NCI-H1694 treated with DMSO at 0.1 percent for 48 hours (cell line): ENCODE measurements at places on chromosomes 3 and 15.
A peak's percentile ranks its signal among the peaks of the same experiment; 100 is the strongest.

GRCh38 chr15:78392430-78392829 is 45.6 kb upstream of the IREB2 start:
- no peak for DNase-seq

DNA sequence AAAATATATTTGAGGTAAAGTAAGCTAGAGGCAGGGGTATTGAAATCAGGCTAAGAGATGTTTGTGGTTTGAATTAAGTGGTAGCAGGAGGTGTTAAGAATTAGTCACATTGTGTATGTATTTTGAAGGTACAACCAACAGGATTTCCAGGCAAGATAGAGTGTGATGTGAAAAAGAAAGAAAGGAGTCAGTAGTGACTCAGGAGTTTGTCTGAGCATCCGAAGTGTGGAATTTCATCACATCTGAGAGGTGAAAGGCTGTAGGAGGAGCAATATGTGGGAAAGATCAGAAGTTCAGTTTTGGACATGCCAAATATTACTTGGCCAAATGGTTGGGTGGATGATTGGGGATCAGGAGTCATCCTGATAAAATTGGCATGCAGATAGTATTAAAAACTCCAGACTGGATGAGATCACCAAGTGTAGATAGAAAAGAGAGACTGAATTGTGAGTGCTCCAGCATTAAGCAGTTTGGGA is 32.1 kb upstream of the EBLN2 start:
- no peak for DNase-seq

DNA sequence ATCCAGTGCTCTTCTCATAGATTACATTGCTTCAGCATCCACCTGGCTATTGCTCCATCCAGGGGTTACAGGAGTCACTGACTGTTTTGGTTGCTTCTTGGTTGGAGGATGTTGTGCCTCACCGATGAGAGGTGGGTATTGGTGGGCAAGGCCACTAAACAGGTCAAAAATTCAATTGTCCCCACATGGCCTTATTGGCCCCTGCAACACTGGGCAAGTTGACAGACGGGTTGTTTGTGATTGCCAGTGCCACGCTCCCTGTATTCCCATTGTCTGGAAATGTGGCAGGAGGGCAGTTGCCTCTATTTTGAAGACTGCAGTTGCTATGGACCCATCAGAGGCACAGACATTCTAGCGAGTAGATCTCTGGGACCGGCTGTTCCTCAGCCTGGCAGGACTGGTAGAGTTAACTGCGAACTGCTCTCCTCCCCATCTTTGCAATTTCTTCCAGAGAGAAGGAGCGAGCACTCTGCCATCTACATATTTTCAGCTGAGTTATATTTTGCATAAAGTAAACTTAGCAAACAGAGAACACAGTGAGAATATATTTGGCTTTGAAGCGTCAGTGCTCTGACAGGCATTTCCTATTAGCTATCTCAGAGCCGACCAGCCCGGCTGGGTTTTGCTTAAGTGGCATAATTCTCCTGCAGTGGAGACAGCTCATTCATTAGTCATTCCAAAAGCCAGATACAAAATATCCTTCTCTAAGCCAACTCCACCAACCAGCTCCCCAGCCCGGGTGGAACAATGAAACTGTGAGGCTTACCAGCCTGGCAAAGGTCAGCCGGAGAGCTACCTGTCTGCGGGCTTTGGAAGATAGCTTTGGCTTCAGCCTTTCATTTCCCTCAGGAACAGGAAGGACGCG is 26.0 kb upstream of the MAGEF1 start:
- DNase-seq, result no peak

GRCh38 chr3:6567241-6567640 is 293.7 kb upstream of the GRM7 start:
- DNase-seq, result peak; percentile 22

DNA sequence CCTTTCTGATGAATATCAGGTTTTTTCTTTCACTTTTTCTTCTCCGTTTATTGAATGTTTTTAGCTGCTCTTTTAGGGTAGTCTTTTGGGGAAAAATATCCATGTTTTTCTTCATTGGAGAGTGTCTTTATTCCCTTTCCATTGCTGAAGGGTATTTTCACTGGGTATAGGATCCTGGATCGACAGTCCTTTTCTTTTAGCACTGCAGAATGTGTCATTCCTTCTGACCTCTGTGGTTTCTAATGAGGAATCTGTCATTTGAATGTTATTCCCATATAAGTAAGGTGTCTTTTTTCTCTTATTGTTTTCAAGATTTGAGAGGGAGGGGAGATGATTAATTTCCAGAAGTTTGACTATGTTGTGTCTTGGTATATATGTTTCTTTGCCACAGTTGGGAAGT is 96.8 kb downstream of the BBX start:
- DNase-seq, result no peak

GRCh38 chr3:64501298-64501906 is 186.4 kb downstream of the ADAMTS9 start:
- DNase-seq, result no peak

DNA sequence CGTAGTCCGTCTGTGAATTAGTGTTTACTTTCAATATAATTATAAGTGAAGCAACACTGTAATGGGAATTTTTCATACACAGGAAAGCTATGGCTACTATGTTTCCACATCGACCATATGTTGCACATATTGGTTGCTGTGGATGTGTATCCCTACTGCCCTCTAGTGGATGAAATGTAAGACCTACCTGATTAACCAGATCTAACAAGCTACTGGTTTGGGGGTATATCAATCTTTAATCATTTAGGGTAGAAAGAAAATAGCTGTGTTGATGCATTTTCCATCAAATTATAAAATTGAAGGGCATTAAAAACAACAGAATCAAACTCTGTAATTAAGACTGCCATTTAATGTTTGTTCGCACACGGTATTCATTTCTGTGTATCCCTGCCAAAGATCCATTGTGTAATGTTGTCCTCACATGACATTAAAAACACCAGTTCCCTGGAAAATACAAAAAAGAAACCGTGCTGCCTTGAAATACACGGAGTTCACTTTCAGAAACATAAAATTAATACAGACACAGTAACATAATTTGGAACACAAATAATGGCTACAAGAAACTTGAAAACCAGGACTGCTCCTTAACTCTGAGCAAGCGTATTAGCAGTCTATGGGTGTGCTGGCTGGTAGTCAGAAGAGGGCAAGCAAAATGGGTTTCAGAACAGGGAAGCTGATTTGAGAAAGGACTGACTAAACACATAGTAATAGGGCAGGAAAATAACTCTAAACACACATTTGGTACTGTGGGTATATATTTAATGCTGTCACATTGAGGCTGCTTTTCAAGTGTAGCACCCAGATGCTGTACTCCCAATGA is 125.1 kb downstream of the TIGIT start:
- DNase-seq, result peak; percentile 88

DNA sequence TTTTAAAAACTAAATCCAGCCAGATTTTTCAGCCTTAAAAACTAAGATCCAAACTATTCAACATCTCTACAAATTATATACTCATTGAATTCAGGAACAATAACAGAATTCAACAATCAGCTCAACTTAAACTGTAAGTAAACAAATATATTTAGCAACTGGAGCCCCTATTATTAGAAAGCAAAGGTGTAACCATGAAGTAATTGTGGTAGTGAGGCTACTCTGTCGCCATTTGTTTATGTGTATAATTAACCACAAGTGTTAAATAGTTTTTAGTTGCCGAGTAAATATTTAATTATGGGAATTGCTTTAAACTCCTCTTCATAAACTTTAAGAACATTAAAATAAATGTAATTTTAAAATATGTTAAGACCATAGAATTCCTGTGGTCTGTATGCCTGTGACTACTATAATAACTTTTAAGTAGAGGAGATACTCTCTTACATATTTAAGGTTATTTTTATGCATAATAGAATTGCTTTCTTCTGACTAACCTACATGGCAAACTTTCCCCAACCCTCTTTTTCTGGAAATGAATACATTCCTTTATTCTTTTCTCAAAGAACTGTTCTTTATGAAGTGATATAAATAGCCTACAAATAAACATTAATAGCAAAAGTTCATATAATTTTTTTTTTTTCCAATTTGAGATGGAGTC is 51.2 kb downstream of the MFN1 start:
- no peak for DNase-seq

GRCh38 chr15:72397796-72398588 is at the start of gene TMEM202:
Gene TMEM202 (plus strand): TSS chr15:72398305. CDS start chr15:72398327, 22 bp downstream.
- no peak for DNase-seq

DNA sequence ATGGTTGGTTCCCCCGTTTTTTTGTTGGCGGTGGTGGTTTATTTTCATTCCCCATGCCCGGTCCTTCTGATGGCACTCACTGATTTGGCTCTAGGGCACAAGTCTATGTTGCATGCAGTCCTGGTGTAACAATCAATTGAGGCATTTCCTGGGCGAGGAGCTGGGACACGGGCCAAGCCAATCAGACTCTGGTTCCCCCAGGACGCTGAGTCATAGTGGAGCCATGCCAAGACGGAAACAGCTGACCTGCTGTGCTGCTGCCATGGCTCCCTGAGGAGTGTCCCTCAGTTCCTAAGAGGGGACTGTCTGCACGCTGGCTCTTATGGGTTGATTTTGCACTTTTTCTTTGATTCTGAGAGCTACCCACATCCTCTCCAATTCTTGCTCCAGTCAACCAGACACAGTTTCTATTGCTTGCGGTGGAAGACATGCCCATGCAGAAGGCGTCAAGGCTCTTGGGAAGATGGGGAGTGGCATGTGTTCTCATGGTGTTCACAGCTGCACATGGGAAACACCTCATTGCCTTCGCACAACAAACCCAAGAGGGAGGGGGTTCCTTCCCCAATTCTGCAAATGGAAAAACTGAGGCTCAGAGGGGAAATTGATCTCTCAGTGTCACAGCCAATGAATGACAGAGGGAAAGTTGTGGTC is 28.3 kb upstream of the ALDH1L1 start:
- DNase-seq, result peak; percentile 28

- DNase-seq, result peak; percentile 15
These were observed 136.2 kb upstream of the PFN2 start for GRCh38 chr3:150106740-150107428.
